Stimulated activated CD4-positive, alpha-beta T cell treated with anti-CD3 and anti-CD28 coated beads, Interleukin-12 subunit alpha, Interleukin-12 subunit beta, amount 100 ng/mL, for 24 hours (primary cell): ENCODE measurements at places on chromosomes 4 and X.
A peak's percentile ranks its signal among the peaks of the same experiment; 100 is the strongest.

- no peak for DNase-seq
These were observed 282.0 kb downstream of the GALNTL6 start for GRCh38 chr4:172095161-172095560.

DNA sequence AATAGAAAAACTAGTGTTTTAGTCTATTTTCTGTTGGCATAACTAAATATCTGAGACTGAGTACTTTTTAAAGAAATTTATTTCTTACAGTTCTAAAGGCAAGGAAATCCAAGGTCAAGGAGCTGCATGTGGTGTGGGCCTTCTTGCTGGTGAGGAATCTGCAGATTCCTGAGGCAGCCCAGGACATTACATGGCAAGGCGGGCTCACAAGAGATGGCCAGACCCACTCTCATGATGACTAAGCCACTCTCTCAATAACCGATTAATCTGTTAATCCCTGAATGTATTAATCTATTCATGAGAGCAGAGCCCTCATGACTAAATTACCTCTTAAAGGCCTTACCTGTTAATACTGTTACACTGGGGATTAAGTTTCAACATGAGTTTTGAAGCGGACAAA, 340.8 kb downstream of the GRXCR1 start:
- no peak for DNase-seq

GRCh38 chr4:108292229-108292628, 123.5 kb upstream of the LEF1 start:
- no peak for DNase-seq

DNA sequence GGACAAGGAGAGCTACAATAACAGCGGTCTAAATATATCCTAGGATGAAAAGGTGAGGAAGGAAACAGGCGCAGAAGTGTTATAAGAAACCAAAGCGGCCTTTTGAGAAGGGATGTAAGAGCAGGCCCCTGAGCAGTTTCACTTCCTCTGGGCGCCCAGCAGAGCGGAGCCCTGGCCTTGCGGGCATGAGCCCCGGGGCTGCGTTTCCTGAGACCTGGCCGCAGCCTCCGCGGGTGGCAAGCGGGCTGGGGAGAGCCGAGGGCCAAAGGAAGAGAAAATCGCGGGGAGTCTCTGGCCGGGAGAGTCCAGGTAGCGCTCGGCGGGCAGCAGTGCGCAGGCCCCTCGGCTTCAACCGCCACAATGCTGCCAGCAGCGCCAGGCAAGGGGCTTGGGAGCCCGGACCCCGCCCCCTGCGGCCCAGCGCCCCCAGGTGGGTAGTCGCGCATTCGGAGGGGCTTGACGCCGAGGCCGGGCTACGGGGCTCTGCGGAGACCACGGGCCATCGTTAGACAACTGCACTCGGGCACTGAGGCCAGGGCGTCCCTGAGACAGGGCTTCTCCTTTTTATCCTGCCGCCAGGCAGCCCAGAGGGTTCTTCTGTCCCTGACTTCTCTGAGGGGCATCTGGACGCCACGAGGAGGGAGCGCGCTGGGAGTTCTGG, at the start of gene BANK1:
Gene BANK1 (plus strand): TSS at position 210 of the 661 bp plus-strand sequence. CDS start 151 bp downstream, at position 361.
- peak; percentile 6 for DNase-seq

GRCh38 chrX:54550821-54551220, 20.8 kb downstream of the GNL3L start:
- no peak for DNase-seq

- DNase-seq, result no peak
These were observed 170.5 kb downstream of the CDS1 start for GRCh38 chr4:84753321-84753972.

- no peak for DNase-seq
These were observed 132.9 kb downstream of the STIM2 start for GRCh38 chr4:26993539-26993938.

DNA sequence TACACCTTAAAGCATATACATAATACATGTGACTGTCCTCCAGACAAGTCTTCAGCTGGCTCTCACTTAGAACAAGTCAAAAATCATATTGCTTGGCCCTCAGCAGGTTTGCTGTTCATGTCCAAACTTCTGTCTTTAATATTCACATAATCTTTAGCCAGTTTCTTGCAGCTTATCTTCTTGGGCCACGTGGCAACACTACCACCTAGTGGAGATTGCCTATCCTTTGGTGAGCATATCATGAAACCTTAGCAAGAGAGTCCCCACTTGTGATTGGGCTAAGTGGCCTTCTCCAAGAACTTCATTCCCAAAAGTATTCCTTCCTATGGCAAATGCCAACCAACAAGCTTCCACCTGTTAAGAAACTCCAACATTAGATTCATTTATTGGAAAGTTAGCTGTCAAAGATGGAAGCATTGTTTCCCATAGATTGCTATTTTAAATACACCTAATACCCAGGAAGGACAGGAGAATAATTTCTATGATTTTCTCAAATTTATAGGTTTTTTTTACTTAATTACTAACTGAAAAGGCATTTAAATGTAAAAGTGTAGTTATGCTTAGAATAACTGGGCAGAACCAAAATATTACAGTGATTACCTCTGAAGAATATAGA, 231.9 kb upstream of the INTU start:
- DNase-seq, result peak; percentile 33

GRCh38 chrX:119503484-119503861, 35.2 kb downstream of the SLC25A5 start:
- DNase-seq, result no peak

GRCh38 chr4:129230846-129231245, 134.9 kb downstream of the C4orf33 start:
- DNase-seq, result no peak

DNA sequence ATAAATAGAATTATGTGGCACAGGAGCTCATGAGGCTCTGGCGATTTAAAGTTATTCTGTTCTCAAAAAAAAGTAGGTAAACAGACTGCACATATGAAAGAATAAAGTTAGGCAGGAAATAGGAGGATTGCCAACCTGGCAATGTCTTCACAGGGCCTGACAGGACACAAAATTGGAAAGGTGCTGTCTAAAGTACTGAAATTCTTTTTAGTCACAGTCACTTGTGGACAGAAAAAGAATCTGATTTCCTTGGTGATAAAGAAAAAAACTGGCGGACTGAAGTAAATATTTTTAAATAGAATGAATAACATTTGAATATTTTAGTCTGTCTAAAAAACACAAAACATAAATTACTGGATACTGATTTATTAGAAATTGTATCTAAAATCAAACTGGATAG, 124.4 kb downstream of the VEGFC start:
- DNase-seq, result no peak

DNA sequence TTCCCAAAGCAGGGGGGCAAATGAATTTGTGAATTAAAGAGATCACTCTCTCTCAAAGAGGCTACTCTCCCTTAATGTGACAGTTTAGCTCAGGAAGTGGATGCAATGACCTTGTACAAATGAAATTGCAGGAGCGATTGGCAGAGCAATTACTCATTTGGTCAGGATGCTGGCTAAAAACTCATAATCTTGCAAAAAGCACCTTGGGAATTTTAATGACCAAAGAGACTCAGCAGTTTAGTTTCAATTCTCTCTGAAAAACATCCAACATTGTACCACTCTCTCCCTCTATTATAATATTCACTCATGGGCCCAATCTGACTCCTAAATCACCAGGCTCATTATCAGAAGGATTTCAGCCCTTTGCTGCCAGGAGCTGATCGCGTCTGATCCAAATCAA, 26.1 kb downstream of the PDGFC start:
- no peak for DNase-seq

GRCh38 chrX:130994671-130995070, 63.5 kb upstream of the ARHGAP36 start:
- DNase-seq, result no peak

DNA sequence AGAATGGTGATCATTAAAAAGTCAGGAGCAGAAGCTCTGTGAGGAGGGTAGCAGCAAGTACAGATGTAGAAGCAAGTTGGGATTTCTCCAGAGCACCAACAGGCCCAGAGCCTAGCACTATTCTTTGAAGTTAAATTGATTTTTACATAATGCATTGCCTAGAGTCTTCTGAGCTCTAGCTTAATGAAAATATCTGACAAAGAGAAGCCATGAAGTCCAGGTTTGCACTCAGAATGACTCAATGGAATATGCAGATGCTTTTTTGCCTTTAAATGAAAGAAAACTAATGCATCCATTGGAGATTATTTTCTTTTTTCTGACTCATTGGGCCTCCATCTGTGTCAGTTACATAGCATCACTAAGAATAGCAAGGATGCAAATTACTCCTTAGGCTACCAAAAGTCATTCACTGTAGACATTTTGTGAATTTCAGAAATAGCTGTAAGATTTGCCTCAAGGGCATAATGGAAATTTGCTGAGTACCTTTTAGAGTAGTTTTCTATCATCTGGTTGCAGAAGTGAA, 91.0 kb downstream of the EDA2R start:
- no peak for DNase-seq

DNA sequence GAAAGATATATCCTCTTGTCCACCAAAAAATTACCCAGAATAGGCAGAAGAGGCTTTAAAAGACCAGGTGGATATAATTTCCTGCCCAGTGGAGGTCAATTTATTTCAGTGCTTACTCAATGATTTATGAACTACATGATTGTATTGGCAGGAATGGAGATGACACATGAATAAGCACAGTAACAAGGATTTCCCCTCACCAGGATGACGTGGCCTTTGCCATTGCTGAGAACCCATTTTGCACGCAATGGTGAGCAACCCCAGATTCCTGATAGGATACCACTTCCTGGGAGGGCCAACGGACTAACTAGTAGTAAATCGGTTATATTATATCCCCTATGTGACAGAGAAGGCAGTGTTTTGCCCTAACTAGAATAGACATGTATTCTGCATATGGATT, 11.6 kb upstream of the TTC29 start:
- no peak for DNase-seq

DNA sequence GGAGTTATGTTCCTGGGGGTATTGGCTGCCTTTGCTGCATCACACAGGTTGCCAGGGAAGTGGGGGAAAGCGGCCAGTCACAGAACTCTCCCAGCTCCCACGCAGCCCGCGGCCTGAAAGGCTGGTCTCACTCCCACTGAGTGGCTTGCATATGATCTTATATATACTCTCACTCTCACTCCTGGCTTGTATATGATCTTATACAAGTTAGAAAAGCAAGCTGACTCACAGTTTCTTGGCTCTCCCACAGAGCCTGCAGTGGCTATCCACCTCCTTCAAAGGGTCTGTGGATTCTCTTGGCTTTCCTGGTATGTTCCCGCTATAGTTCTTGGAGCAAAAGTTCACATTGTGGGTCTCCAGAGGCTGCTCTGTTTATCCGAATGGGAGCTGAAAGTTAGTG, 833.5 kb upstream of the GALNTL6 start:
- DNase-seq, result no peak

DNA sequence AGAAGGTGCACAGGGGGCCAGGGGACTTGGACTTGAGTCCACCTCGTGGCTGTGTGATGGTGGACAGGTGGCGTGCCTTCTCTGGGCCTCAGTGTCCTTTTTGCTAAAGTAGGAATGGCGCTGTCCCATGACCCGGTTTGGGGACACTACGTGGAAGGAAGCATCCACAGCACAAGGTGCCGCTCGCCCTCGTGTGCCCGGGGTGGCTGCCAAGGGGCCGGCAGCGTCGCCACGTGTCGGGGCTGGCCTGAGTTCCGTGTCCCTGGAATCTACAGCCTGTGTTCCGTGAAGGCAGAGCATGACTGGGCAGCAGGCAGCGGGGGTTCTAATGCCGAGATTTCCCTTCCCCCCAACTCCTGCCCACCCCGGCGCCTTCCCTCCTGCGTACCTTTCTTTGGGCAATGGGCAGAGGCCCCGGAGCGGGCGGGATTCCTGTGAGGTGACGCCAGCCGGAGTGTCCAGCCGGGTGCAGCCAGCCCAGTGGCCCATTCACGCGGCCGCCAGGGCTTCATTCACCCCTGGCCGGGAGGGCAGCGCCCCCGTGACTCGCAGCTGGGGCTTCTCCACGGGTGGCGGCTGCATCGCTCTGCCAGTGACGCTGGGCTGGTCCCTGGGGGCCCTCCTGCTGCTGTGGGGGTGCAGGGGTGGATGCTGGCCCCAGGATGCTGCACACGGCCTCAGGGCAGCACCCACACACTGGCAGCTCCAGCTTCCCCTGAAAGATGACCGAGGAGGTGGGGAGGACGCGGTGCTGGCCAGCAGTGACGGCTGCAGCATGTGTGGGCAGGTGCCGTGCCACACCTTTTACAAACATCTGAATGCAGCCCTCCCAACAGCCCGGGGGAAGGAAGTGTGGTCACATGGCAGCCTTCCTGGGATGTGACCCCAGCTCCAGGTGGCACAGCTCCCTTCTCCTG, 21.2 kb downstream of the DOK7 start:
- DNase-seq, result no peak

- no peak for DNase-seq
These were observed 124.4 kb downstream of the CPE start for GRCh38 chr4:165502916-165503907.

- no peak for DNase-seq
These were observed 23.4 kb downstream of the ZFYVE28 start for GRCh38 chr4:2395038-2395437.

GRCh38 chr4:30386266-30386895, 333.8 kb upstream of the PCDH7 start:
- no peak for DNase-seq

- no peak for DNase-seq
These were observed 31.7 kb upstream of the MXRA5 start for GRCh38 chrX:3378156-3378555.

GRCh38 chr4:73705056-73705432, 35.3 kb upstream of the CXCL8 start:
- DNase-seq, result no peak

DNA sequence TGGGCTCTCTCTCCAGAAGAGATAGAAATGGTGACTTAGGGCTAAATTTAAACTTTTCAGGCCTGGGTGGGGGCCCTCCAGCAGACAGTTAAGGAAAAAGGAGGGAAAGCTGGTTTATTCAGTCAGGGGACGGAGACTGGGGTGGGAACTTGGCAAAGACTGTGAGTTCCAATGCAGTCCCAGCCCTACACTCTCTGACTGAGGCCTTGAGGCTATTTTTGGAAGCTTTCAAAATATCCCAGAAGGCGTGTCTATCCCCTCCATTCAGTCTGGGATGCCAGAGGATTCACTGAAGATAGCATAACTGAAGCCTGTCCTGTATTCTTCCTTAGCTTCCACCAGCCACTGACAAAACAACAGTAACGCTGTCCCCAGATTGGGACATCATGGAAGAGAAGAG, 32.1 kb upstream of the MSN start:
- DNase-seq, result no peak

DNA sequence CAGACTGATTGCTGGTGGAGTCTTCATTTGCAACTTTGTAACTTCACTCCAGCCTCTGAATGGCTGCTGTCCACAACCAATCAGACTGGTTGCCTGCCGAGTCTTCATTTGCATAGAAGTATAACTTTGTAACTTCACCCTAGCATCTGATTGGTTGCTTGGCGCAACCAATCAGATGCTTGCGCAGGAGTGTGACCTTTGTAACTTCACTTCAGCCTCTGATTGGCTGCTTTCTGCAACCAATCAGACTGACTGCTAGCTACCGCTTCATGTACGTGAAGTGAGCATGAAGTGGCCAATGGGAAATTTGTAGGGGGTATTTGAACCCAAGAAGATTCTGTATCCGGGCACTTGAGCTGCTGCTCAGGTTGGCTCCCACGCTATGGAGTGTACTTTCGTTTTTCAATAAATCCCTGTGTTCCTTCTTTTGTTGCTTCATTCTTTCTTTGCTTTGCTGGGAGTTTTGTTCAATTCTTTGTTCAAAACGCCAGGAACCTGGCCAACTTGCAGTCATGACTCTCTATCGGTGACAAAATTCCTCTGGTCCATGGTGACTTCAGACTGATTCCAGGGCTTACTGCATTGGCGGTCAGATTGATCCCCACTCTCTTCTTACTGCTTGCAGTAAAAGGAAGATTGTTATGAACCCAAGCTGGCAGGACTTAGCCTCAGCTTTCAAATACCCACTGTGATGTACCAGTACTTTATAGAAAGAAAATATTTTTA, 46.4 kb upstream of the FGG start:
- no peak for DNase-seq

- no peak for DNase-seq
These were observed 302.4 kb upstream of the TACR3 start for GRCh38 chr4:104022226-104022625.
